ENCODE measurements at places on chromosomes 12 and 14. TPM values are rescaled to one million over a fixed set of nuclear protein-coding genes. Genes with fewer than 3 reads are reported as not detected.

DNA sequence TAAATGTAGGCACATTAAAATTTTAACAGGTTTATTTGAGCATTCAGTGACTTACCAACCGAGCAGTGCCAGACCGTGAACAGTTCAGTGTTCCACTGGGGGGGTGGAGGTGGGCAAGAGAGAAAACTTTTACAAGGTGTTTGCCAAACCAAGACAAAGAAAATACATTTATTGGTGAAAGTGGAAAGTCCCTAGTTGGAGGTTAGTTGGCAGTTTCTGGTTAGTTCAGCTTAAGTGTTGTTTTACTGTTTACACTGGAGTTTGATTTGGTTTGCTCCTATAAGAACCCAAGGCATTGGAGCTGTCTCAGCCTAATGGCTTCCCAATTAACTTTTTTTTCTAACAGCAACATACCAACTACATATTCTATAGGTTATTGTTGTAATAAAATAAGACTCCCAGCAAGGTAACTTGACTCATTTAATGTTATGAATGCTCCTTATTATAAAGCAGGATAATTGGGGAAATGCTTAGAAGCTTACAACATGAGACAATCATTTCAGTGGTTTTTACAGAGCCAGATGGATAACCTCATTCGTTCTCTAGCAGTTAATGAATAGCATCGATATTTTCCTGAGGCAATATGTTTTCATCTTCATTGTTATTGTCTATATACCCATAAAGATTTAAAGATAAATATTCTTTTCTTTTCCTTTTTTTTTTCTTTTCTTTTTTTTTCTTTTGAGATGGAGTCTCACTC lies 115.8 kb downstream of the ETNK1 start:
- no peak for DNase-seq

GRCh38 chr14:20327005-20327869 lies 5.8 kb downstream of the CCNB1IP1 start:
- DNase-seq = peak; percentile 78

DNA sequence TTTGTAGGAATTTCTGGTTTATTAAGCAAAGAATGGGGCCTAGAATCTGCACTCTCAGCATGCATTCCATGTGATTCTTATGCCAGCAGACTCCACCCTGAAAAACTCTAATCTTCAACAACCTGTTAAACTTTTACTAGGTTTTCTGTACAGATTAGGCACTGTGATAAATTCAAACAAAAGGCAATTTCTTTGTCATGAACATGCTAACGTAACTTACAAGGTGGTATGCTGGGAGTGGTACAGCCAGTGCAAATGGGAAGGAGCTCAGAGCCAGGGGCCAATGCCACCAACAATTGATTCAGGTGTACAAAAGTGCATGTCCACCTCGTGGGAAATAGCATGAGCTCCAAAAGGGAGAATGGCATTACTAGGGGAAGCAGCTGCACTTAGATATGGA lies 83.0 kb downstream of the PPFIBP1 start:
- DNase-seq = no peak

DNA sequence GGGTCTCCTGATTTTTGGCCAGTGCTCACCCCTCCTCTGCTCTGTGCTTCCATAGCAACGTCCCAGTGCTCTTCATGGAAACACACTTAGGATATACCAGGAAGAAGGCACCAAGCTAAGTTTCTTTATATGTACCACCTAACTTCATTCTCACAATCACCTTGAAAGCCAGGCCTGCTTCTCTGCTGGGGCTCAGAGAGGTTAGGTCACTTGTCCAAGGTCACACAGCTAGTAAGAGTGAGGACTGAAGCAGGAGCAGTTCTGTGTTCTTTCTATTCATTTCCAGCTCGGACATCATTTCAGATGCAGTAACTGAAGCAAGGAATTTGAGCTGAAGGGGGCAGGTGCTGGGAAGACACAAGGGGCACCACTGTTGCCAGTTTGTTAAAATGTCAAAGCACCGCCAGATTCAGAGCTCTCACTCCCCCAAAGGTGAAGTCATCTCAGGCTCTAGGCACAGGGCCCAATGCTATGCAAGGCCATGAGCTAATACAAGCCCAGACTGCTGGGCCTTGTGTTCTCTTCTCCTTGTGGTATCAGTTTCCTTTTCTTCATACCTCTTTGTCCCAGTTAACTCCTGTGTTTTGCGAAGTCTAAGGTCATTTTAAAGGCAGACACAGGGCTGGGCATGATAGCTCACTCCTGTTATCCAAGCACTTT lies 19.7 kb upstream of the YY1 start:
- DNase-seq = peak; percentile 49

DNA sequence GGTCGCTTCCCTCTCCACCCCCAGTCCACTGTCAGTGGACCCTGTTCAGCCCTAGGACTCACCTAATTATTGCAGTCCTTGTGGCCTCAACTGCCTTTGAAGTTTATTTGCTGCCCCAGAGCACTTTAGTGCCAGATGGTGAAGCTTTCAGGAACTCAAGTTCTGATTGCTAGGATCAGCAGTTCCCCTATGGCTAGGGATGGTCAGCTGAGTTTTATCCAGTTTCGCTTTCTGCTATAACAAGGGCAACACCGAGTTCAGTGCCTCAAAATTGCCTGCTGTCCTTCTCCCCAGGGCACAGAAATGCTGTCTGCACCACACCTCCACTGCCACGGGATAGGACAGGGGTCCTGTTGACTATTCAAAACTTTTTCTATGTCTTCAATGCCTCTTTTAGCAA lies 295.0 kb downstream of the GPHN start:
- no peak for DNase-seq

DNA sequence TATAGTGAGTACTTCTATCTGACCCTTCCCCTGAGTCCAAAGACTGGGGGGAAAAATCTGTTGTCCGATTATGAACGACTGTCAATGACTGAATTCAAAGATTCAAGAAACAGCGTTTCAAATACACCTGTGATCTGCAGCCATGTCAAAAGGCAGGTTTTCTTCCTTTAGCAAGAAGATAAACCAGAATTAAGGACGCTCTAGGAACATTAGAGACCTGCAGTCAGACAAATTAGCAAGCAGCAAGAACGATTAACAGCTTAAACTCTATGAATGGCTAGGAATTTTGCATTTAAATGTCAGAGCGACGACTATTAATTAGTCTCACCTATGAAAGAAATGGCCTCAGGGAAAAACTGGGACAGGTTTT lies 2.1 kb downstream of the DUSP6 start:
- DNase-seq = no peak

- DNase-seq = no peak
These were observed 44.3 kb upstream of the BDKRB2 start for GRCh38 chr14:96160076-96160912.

DNA sequence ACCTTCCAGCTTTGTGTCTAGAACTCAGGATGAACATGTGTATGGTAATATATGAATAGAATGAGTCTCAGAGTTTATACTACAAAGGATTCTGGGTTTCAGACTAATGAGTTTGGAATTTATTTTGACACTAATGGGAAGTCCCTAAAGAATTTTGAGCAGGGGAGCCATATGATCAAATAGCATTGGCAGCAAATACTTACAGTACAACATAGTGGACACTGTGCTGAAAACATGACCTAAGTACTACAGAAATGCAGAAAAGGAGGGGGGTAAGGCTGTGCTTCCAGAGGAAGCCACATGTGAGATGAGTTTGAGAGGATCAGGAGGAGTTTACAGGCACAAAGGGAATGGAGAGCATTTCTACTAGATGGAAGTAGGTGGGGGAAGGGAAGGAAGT lies 225.8 kb downstream of the C12orf42 start:
- DNase-seq = no peak

GRCh38 chr12:5456906-5457305 lies 25.0 kb downstream of the NTF3 start:
- peak; percentile 68 for DNase-seq

DNA sequence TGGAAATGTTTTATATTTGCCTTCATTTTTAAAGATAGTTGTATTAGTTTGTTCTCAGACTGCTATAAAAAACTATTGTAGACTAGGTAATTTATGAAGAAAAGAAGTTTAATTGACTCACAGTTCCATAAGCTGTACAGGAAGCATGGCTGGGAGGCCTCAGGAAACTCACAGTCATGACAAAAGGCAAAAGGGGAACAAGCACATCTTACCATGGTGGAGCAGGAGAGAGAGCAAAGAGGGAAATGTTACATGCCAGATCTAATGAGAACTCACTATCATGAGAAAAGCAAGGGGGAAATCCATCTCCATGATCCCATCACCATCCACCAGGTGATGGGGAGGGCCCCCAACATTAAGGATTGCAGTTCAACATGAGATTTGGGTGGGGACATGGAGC lies 35.5 kb upstream of the UNC79 start:
- no peak for DNase-seq

DNA sequence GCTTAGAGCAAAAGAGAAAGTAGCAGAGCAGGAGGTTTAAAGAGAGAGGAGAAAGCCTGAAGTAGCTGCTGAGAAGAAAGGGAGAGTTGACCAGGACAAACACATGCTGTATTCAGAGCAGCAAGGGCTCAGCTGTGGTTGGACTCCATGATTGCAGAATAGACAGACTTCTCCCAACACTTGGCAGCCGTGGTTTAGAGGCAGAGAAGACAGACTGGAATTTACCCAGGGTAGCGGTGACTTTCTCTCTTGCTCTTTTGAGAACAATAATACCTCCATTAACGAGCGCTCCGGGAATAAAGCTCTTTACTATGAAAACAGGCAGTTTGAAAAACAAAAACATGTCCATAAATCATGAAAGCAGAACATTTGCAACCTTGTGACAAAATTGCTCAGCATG lies 21.4 kb upstream of the IGF1 start:
- DNase-seq = peak; percentile 8

- no peak for DNase-seq
These were observed 76.0 kb downstream of the LIN52 start for GRCh38 chr14:74160763-74161162.

- DNase-seq = peak; percentile 93
These were observed 28.9 kb upstream of the MAPKAPK5 start for GRCh38 chr12:111812881-111813741.

DNA sequence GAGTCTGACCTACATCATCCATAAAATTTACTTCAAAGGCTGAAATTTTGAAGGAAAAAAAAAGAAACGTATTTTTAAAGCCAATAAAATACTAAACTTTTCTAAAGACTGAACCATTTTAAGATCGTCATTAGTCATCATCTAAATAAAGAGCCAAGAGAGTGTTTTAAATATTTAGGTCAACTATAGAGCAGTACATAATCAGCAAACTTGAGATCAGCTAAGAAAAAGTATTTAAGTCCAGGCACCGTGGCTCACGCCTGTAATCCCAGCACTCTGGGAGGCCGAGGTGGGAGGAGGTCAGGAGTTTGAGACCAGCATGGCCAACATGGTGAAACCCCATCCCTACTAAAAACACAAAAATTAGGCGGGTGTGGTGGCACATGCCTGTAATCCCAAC lies 35.5 kb downstream of the HECTD1 start:
- peak; percentile 29 for DNase-seq

DNA sequence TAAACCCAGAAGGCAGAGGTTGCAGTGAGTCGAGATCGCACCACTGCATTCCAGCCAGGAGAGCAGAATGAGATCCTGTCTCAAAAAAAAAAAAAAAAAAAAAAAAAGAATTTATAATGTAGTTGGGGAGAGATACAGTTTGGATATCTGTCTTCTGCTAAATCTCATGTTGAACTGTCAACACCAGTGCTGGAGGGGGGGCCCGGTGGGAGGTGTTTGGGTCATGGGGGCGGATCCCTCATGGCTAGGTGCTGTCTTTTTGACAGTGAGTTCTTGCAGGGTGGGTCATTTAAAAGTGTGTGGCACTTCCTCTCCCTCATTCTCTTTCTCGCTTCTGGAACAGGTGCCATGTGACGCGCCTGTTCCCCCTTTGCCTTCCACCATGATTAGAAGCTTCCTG lies 32.8 kb downstream of the CLIP1 start:
- no peak for DNase-seq

DNA sequence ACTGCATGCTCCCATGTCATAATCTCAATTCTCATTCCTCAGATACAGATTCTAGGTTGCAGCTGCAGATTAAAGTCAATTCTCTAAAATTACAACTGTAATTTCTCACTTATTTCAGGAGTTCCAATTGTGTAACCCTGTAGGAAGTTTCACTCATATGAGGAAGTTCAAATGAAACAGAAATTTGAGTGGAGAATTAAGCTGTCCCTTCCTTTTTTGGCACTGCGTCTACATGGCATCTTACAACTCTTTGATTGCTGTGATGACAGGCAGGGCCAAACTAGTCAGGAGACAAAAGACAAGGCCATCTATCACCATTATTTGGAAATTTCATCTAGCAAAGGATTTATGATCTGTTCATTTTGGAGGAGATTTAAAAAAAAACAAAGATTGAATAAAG lies 13.3 kb upstream of the GRIP1 start:
- DNase-seq = no peak

DNA sequence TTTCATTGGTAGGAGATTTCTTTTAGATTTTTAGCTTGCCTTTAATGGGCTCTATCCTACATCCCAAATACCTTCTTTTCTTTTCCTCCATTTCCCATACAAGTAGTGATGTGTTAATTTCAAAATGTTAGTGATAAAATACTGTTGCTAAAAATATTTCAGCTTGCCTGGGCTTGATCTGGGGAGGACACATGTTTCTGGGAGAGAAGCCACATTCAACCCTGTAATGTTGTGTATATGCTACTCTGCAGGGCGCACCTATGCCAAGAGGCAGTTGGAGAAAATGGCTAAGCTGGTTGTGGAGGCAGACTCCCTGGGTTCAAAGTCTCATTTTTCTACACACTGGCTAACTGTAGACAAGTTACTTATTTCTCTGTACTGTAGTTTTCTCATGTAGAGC lies 26.3 kb downstream of the FLRT2 start:
- no peak for DNase-seq

- DNase-seq = no peak
These were observed 5.4 kb downstream of the RPS6KL1 start for GRCh38 chr14:74917646-74918081.

DNA sequence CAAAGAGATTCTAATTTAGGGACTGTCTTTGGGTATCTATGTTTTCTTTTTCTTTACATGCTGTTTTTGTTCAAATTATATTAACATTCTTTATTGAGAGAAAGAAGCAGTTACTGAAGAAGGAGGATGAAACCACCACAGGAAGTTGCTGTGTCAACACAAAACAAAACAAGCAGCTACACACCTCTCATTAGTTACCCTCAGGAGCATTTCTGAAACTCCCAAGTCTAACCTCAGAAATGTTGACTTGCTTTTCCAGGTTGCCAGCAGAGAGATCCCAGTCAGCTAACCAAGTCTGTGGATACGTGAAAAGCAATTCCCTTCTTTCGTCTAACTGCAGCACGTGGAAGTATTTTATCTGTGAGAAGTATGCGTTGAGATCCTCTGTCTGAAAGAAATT lies 33.5 kb downstream of the CLEC1A start:
- DNase-seq = no peak

Gene ADCY4
- polyA plus RNA-seq = 0.38 TPM

Gene LTB4R2
- 0.45 TPM for polyA plus RNA-seq

Gene NRXN3
- 0.08 TPM for polyA plus RNA-seq

Gene DBX2
- not detected for polyA plus RNA-seq

Gene DUSP16
- polyA plus RNA-seq = 1.1 TPM

Gene ARHGAP9
- polyA plus RNA-seq = 0.48 TPM

Gene TAS2R31
- not detected for polyA plus RNA-seq

Gene LGALS3
- polyA plus RNA-seq = 541 TPM

Gene TGFB3
- polyA plus RNA-seq = 4.0 TPM

Gene GPR135
- 1.3 TPM for polyA plus RNA-seq

Gene BDKRB2
- 13.3 TPM for polyA plus RNA-seq

Gene GARIN6
- polyA plus RNA-seq = not detected

Gene SLC5A8
- polyA plus RNA-seq = not detected
